H9 (cell line): ENCODE measurements at places on chromosomes 11 and 22.

- DNase-seq, result no peak
Observed at GRCh38 chr11:67254798-67255197, 11.5 kb upstream of the GRK2 start.

DNA sequence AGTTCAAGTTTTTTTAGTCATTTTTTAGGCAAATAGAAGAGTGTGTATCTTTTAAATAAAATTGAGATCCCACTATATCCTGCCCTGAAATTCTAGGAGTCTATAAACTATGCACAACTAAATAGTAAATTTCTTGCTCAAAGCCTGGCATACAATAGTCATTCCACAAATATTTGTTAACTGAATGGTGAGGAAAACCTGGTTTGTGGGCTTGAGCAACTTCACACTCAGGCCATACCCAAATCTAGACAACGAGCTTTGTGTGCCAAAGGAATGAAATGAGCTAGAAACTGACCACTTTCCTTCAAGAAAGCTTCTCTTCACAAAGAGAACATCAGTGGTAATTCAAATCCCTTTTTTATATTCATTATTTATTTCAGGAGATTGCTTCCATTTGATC, 39.6 kb upstream of the AMOTL1 start:
- no peak for DNase-seq

GRCh38 chr22:48945621-48946458, 881.8 kb downstream of the BRD1 start:
- DNase-seq, result peak; percentile 22

GRCh38 chr11:134541951-134542350, 129.9 kb upstream of the B3GAT1 start:
- no peak for DNase-seq

DNA sequence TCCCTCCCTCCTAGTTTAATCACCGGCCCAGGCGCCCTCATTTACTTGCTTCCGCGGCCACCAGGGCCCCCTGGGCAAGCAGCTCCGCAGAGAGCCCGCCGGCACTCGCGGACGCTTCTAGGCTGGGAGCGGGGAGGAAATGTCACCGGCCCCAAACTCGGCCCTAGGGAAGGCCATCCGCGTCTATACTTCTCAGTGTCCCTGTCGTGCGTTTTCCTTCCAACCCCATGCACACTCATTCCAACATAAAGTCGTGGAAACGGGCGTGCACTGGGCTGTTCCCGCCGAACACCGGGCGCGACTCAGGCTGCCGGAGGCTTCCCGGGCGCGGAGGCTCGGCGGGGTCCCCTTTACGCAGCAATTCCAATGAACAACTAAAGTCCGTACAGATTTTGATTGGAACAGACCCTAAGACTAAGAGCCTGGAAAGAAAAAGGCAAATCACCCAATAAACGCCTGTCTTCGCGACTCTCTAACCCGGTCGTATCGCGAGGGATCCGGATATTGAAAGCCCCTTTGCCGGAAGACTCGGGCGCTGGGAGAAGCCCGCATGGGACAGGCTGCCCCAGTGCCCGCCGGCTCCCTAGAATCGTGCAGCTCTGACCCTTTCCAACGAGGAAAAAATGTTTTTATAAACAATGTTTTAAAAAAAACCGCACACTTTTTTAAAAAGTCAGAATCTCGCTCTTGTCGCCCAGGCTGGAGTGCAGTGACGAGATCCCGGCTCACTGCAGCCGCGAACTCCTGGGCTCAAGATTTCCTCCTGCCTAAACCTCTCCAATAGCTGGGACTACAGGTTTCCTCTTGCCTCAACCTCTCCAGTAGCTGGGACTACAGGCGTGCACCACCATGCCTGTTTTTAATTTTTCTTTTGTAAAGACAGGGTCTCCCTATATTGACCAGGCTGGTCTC, 1.3 kb upstream of the BARX2 start:
- DNase-seq, result peak; percentile 46

GRCh38 chr11:65428578-65429067, 6.0 kb downstream of the NEAT1 start:
- no peak for DNase-seq

GRCh38 chr11:36441610-36442208, 68.4 kb downstream of the TRAF6 start:
- DNase-seq, result no peak

GRCh38 chr22:17774926-17775685, 837 bp upstream of the BID start:
- no peak for DNase-seq

DNA sequence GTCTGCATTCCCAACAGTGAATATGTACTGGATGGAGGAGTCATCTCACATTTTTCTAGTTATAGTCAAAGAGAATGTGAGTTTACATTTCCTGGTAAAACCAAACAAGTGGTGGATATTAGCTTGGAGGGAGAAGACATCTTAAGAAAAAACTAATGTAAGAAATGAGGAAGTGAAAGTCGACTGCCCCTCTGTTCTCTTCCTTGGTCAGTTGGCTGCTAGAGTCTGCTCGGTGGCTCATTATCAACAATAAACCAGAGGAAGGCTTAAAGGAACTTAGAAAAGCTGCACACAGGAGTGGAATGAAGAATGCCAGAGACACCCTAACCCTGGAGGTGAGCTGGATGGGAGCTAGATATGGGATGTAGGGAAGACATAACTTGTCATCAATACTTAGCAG, 5.8 kb downstream of the SLC22A9 start:
- no peak for DNase-seq

- peak; percentile 52 for DNase-seq
Observed at GRCh38 chr11:6812390-6813005, 13.0 kb upstream of the OR6A2 start.

GRCh38 chr11:20355221-20356219, 8.0 kb upstream of the HTATIP2 start:
- DNase-seq, result peak; percentile 42

DNA sequence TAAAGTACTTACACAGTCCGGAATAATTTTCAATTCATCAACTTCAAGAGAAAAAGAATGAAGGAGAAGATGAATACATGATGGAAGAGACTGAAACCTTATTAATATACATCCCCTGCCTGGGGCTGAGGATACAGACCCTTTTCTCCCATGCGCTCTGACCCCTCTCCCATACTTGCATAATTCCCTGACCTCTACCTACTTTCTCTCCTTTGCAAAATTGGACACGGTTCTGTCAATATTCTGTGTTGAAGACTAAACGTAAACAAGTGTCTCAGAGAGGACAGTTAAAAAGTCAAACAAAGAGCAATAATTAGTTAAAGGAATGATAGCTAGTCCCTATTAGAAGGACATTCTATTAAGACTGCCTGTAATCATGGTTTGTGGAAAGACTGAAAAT, 7.5 kb downstream of the PRDM10 start:
- no peak for DNase-seq

DNA sequence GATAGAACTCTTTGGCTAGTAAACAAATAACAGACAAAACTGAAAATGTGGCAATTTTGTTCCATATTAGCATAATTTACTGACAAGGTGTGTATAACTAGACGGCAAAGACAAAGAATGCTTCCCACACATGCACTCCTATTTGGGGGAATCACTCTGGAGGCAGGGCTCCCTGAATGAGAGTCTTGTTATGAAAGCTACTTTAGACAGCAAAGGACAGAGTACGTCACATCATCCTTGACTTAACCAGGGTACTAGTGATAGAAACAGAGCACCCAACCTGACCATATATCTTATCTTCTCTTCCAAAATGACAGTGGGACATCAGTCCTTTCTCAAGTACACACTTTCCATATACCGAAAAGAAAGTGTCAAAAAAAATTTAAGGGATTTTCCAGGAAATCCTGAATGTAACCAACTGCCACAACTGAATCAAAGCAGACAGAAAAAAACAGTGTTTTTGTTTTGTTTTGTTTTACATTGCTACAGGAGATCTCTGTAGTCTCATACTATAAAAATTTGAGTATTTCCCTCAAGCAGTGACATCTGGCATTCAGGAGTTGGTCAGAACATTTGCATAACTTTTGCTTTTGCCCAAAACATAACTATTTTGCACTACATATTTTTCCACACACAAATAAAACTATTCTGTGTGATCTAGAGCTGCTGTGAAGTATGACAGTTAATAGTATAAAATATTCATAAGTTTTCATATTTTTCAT, 98.9 kb downstream of the ARHGAP20 start:
- no peak for DNase-seq

- DNase-seq, result no peak
Observed at GRCh38 chr11:126686938-126687337, 313.6 kb downstream of the KIRREL3 start.

DNA sequence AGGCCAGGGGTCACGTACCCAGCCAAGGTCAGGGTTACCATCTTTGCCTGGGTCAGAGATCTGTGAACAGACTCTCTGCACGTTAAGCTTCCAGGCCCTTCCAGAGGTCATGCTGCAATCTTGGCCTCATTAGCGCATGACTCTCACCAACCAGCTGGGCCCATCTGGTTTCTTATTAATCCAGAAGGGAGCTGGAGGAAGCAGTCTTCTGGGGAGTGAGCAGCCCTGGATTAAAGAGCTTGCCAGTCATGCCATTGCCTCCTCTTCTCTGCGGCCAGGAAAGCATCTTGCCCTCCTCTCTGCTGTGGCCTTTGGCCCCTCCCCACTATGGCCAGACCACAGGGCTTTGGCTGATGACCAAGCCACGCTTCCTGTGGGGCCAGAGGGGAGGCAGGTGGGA, 57.4 kb downstream of the CHST1 start:
- no peak for DNase-seq

DNA sequence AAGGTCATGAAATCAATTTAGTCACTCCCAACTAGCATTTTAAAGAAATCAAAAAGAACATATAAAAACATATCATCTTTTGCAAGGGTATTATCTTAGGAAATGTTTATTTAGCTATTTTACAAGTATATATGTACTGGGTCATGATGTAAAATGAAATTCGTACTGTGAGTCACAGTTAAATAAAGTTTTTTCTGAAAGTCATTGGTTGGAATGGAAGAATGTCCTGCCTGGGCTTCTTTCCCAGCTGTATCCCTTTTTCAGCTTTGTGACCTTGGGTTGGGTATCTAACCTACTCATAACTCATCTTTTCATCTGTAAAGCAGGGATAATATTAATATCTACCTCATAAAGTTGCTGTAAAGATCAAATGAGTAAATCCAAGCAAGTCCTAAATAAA, 15.7 kb downstream of the FDX1 start:
- no peak for DNase-seq

DNA sequence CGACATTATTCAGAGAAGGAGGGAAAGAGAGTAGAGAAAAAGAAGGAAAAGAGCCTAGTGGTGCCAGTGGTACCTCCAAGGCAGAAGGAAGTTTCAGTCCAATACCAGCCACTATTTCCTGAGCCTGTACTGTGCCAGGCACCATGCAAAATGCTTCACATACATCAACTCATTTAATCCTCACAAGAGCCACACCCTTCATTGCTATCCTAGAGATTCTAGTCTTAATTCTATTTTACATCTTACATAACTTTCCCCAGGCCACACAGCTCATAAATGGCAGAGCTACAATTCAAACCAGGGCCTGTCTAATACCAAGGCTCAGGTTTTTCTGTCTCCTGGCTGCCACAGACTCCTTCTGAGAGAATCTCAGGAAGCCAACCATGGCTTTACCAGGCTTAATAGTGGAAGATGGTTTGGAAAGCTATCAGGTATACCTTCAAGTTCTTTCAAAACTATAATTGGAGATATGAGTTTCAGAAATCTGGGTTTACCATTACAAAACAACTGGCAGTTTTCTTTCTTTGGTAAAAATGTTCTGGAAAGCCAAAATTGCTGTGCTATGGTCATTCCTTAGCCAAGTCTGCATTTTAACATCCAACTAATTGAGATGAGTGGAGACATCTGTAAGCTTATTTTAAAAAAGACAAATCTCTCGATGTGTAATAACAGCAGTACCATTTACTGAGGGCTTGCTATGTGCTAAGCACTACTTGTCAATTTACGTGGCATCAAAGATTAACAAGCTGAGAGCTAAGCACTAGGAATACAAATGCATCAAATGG, 225.1 kb upstream of the PITPNB start:
- no peak for DNase-seq

DNA sequence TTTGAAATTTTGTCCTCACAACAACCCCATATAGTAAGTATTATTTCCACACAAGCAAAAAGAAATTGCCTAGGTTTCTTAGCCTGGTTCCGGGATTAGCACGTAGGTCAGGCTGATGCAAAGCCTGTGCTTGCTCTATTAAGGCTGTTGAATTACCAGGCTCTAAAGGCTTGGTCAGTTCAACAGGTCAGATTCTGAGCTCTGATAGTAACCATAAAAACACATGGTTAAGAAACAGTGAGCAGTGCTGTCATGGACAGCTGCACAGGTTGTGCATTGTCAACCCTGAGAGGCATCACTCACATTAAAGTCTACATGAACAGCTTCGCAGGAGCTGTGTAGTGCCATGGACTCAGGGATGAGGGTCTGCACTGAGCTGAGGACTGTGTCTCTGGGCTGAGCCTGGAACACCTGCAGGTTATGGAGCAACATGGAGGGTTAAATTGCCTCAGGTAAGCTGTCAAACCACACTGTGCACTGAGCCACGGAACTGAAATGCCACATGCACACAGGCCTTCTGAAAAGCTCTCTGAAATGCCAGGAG, 98.0 kb downstream of the PIWIL4 start:
- DNase-seq, result no peak

- DNase-seq, result peak; percentile 68
Observed at GRCh38 chr11:10930972-10931760, 73.3 kb upstream of the ZBED5 start.
